ENCODE measurements at places on chromosomes 7 and 10. TPM values are rescaled to one million over a fixed set of nuclear protein-coding genes. Genes with fewer than 3 reads are reported as not detected.

ZCWPW1 gene
- 2.6 TPM for total RNA-seq

TMEM184A gene
- total RNA-seq = not detected

BEND7 gene
- total RNA-seq = 2.9 TPM

CRTAC1 gene
- not detected for total RNA-seq

CHN2 gene
- total RNA-seq = not detected

All from aortic smooth muscle cell (primary cell).